Fibroblast of skin of abdomen (primary cell): ENCODE measurements at places on chromosomes 16 and 17.

GRCh38 chr17:2102931-2103809, 48.3 kb downstream of the HIC1 start:
- peak; percentile 88 for DNase-seq

DNA sequence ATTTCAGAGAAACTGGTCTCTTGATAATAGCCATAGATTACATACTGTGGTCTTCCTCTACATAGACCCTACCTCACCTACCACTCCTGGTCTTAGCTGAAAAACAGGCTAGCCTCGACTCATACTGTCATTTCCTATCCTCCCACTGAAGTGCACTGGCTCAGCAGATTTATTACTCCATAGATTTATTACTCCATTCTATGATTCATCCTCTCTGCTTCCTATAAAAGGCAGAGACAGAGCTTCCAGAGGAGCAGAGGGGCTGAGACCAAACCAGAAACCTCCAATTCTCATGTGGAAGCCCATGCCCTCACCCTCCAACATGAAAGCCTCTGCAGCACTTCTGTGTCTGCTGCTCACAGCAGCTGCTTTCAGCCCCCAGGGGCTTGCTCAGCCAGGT, at the start of gene CCL7:
Gene CCL7 (plus strand): TSS at position 253 of the 400 bp plus-strand sequence. CDS start 70 bp downstream, at position 323.
- peak; percentile 68 for DNase-seq

DNA sequence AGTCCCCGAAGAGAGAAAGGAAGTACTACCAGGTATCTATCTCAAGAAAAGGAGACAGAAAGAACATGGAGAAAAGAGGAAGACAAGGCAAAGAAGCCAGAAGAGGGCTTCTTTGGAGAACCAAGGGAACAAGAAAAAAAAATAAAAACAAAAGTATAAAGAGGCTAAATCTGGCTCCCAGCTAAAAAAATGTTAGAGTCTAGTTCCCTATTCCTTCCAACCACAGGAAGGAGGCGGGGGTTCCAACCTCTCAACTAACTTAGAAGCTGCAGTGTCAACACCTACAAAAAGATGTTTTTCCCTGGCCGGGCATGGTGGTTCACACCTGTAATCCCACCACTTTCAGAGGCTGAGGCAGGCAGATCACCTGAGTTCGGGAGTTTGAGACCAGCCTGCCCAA, 13.4 kb downstream of the UTP6 start:
- no peak for DNase-seq

- DNase-seq = no peak
These were observed 191.0 kb upstream of the RPL38 start for GRCh38 chr17:74012465-74012864.

DNA sequence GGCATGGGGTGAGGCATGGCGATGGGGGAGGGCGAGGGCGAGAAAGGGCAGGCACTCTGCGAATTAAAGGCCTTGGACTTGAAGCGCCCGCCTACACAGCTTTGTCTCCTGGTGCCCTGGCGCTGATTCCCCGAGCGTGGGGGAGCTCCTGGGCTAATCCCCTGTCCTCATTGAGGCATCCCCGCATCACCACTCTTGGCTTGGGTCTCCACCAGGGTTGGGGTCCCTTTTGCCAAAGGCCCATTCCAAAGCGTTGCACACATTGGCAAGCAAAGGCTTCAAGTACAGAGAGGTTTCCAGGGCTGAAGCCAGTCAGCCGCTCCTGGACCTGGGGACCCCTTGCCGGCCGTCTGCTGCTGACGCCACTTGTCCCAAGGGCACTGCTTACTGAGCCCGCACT, 8.0 kb downstream of the ZNF205 start:
- DNase-seq = no peak

GRCh38 chr17:39270923-39271322, 45.2 kb upstream of the STAC2 start:
- DNase-seq = peak; percentile 91

DNA sequence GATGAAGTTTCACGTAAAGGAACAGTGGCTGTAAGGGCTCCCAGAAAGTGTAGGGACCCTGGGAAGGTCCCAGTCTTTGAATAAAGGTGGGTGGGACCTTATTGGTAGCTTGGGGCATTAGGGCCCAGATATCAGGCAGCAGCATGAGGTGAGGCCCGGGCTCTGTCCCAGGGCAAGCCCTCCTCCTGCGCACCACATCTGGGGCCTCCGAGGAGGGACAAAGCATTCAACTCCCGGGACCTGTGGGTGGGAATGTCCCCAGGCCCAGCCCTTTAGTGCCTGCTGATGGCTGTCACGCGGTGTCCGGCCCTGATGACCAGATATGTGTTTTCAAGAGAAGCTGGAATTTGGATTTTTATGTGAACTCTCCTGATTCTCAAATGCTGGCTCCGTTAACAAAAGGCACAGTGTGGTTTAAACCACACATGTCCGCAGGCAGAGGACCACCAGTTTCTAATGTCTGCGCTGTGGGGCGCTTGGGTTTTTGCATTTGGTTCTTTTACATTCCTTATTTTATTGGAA, 30.4 kb downstream of the RAI1 start:
- peak; percentile 26 for DNase-seq

GRCh38 chr17:6450926-6451832, 6.9 kb downstream of the PIMREG start:
- DNase-seq = no peak

DNA sequence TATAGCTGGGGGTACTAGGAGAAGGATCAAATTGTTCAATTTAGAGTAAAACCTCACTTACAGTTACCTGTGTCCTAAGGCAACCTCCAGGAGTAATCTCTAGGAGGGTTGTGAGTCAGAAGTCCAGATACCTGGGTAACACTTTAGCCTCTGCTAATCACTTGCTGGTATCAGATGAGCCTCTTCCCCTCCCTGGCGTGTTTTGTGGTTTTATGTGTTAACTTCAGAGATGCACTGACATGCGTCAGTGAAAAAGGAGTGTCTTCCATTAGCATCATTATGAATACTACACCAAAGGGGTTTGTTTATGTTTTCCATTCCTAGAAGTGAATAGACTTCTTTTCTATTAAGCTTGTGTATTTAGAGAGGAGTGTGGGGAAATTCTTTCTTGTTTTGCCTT, 208.2 kb downstream of the FTO start:
- no peak for DNase-seq

- DNase-seq = peak; percentile 45
These were observed 121.0 kb upstream of the TOB1 start for GRCh38 chr17:50986989-50987660.

- no peak for DNase-seq
These were observed 131.1 kb downstream of the ABCC1 start for GRCh38 chr16:16080465-16081065.

- DNase-seq = peak; percentile 32
These were observed 52.5 kb downstream of the NKD1 start for GRCh38 chr16:50600582-50601283.

DNA sequence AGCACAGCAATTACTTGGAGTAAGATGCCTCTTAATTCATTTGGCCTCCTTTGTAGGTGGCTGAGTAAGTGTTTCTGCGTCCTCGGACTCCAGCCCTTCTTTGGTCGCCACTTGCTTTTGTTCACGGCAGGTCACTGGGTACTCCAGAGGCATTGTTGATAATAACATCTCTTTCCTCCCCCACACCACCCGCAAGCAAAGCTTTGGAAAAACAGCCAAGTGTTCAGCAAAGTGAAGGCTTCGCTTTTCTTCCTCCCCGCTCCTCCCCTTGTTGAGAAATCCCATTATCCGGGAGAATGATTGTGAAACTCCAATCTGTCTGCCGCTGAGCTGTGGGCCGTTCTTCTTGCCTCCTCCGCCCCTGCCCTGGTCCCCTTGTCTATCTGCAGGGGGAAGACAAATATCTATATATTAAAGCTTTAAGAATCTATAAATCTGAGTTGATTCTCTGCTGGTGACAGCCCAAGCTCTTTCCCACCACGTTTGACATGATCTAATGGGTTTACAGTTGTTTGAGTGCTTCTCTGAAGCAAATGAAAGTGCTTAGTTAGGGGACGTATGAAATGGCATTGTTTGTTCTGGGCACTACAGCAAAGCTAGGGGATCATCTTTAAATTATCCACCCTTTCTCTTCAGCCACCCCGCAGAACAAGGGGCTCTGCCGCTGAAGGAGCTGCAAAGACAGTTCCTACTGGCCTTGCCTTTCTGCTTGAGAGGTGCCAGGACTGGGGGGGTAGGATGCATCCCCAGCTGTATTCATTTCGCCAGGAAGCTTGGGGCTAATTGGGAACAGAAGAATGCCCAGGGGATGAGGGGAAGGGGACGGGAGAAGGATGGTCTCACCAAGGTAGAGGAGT, 167.1 kb downstream of the CCDC182 start:
- DNase-seq = peak; percentile 62

DNA sequence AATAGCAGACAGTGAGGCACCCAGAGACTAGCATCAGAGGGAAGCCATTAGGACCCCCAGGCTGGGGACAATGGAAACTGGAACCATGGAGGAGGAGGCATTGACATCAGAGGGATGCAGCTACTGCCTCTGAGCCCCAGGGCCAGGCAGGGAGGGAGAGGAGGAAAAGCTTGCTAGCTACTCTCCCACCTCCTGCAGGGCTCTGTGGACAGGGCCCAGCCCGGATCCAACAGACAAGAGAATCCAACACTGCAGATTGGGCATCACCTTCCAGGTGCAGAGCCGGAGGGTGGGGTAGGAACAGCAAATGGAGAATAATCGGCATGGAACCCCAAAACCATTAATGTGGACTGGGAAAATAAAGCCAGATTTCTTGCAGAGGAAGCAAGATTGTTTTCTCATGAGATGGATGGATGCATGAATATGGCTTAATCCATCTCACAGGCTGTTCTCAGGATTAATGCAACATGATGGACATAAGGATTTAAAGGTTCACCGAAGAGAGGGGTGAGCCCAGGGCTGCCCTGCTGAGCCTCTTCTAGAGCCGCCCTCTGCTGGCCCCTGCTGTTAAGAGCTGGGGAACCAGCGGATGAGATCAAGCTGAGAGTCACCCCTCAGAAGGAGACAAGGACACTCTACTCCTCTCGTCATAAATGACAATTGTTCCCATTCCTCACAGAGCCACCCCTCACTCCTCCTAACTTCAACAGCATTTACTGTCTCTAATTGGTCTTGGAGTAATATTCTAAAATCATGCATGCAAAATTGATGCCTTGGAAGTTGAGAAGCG, 48.8 kb downstream of the DNAH3 start:
- DNase-seq = peak; percentile 26

- no peak for DNase-seq
These were observed 225.6 kb downstream of the TANC2 start for GRCh38 chr17:63191610-63192009.

DNA sequence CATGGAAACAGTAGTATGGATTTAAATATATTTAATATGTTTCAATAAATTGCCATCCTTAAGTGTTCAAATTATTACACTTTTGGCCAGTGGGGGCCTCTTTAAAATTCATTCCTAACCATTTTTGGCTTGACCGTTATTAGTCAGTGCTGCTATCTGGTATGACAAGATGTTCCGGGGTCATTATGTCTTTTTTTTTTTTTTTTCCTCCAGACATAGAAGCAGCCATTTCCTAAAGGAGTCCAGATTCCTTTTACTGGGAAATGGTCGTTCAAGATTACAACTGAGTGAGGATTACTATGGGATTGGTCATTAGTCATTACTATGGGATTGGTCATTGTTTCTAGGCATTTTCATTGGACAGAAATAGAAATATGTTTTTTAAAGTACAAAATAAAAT, 53.4 kb downstream of the NF1 start:
- DNase-seq = no peak

DNA sequence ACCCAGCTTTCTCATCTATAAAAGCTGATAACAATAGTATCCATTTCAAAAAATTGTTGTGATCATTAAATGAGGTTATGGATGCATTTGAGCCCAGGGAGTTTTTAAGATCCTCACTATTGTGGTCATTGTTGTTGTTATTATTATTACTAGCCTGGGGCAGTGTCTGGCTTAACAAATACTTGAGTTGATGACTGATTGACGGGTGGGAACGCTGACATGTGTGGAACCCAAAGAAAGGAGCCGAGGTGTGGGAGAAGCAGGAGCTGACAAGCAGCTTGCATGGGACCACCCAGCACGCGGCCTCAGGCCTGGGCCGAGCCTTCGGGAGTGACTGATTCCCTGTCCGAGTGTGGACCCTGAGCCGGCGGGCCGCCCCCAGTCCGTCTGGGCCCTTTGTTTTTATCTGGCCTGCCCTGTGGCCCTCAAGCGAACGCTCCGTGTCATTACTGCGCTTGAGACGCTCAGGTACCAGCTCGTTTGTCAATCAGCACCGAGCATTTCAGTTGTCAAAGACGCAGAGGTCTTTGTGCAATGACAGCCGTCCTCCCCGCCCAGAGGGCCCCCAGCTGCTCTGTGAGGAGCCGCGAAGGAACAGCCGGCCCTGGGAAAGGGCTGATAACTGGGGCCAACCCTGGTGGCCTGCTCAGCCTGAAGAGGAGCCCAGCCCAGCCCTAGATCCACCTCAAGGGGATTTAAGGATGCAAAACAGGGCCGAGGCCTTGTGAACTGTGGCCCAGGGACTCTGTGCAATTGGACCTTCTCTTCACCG, 132.9 kb upstream of the FOXF1 start:
- no peak for DNase-seq

DNA sequence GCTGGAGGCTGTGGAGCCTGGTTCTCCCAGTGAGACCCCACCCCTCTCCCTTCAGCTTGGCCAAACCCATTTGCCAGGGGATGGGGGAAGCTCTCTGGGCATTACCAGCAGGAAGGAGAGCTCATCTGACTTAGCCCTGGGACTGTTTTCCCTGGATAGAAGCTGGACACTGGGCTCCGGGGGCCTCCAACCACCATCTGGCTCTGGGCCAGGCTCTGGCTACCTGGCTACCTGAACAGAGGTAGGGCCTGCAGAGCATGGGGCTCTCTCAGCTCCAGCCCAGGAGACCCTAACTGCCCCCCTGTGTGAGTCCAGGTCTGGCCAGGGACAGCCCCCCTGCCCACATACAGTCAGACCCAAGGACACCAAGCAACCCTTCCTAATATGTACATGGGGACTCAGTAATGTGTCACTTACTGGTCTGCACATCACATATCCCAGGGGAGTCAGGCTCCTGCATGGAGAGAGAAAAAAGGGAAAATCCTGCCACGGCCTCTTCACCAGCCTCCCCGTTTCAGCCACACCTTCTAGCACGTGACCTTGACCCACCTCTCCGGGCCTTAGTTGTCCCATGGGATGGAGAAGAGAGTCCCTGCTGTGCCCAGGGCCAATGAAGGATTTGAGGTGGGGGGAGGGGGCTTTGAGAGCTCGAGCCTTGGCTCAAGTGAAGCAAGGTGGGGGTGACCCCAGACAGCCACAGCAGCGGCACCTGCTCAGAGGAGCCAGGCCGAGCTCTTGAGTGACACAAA, 13.8 kb downstream of the CNGB1 start:
- DNase-seq = no peak

GRCh38 chr16:3113765-3114479, 1.5 kb downstream of the ZNF205 start:
- DNase-seq = no peak

- peak; percentile 81 for DNase-seq
These were observed 8.1 kb upstream of the PMP22 start for GRCh38 chr17:15273141-15273793.
